ENCODE measurements at places on chromosomes 5 and 9. TPM values are rescaled to one million over a fixed set of nuclear protein-coding genes. Genes with fewer than 3 reads are reported as not detected.

The PTGES2 gene
- 67.3 TPM for total RNA-seq

The TMOD1 gene
- 1.7 TPM for total RNA-seq

The C9orf43 gene
- total RNA-seq = 0.39 TPM

The ACOT12 gene
- total RNA-seq = not detected

The ISOC1 gene
- 8.1 TPM for total RNA-seq

The ANKH gene
- total RNA-seq = 42.4 TPM

The TRPM6 gene
- total RNA-seq = 0.26 TPM
